Jurkat, Clone E6-1 (cell line): ENCODE measurements at places on chromosomes 11 and 22.

DNA sequence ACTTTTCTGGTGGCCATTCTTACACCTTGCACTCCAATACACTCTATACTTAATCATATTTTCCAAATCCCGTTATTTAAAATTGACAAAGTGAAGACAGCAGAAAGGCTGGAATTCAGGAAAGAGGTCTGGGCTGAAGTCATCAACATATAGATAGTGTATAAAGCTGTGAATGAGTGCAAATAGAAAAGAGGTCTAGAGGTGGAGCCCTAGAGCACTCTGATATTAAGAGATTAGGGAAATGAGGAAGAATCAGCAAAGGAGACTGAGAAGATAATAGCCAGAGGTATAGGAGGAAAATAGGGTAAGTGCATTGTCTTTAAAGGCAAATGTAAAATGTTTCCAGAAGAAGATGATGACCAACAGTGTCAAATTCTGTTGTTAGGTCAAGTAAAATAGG, 7.9 kb downstream of the CTR9 start:
- no peak for DNase-seq

DNA sequence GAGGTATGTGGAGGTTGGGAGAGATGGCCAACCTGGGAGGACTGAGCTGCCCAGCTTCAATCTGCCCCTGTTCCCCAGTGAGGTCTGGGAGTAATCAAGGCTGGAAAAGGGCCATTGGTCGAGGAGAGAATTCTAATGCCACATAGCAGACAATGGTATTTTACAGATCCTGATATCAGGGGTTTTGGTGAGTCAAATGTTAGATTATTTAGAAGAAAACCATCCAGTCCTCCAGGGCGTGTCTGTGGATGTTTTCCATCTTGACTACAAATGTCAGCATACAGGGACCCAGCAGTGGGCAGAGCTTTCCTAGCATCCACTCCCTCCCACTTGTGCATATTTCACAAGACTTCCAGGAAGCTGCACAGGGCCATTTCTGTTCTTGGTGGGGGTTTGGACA, 107.9 kb downstream of the SCN3B start:
- DNase-seq, result no peak

DNA sequence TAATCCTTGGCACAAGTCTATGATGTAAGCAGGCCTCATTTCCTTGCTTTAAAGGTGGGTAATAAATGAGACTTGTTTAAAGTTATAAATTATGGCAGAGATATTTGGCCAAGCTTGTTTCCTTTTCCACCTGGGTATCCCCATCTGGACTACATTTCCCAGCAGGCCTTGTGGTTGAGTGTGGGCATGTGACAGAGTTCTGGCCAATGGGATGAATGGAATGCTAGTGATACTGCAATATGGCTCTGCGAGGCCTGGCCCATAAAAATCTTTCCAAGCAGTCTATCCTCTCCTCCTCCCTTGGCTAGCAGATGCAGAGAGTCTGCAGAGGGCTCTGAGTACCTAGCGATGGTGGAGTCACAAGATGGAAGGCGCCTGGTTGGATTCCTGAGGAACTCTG, 102.5 kb downstream of the TIMP3 start:
- peak; percentile 19 for DNase-seq

GRCh38 chr22:45836418-45837169, 140.4 kb downstream of the WNT7B start:
- no peak for DNase-seq

DNA sequence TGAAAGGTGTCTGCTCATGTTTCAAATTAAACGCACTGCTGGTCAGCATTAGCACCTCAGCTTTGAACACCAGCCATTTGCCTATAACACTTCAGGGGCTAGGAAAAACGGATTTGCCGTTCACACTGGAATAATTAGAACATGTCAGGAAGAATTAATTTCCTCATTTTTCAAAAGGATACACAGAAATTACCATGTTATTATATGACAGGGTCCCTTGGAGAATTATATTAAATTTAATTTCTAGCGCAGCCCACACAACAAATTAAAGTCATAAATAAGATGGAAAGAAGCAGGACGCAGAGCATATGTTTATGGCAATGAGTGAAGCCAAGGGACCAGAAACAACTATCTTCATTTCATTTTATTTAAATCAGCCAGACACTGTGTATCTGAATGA, 83.8 kb upstream of the SOX6 start:
- DNase-seq, result no peak

- no peak for DNase-seq
Observed at GRCh38 chr22:28911777-28912669, 28.7 kb downstream of the ZNRF3 start.

GRCh38 chr11:126410649-126411048, 55.2 kb downstream of the ST3GAL4 start:
- no peak for DNase-seq

GRCh38 chr11:61486779-61487178, 21.8 kb upstream of the LRRC10B start:
- no peak for DNase-seq

DNA sequence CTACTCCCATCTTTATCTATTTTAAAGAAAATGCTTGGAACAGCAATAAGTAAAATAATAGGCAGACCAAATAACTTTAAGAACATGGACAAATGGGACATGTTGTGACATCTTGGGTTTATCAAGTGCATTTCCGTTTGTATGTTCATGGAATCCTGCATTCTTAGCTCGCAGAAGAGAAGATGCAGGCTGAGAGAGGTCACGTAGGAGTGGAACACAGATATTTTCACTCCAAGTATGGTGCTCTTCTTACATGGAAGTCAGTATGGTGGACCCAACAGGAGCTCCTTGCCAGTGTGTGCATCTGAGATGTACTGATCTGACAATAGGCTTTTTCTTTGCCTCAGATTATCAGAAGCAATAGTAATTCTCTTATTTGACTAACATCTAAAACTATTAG, 1.7 kb downstream of the E2F8 start:
- no peak for DNase-seq

DNA sequence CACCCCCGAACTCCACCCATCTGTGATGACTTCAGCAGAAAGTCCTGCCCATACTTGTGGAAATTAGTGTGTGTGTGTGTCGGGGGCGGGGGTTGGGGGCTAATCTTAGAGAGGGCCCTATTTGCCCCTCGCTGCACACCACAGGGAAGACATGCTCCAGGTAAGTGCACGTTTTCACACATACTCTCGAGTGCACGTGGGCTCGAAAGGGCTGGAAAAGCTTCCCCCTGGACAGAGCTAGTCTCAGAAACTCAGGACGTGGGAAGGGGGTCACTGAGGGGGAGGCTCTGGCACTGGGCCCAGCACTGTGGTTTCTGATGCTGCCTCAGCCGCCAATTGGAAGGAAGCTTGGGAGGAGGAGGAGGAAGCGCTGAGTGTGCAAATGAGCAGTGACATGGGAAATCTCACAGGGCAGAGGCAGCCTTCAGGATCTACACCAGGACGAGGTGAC, 40.7 kb upstream of the CD82 start:
- no peak for DNase-seq

DNA sequence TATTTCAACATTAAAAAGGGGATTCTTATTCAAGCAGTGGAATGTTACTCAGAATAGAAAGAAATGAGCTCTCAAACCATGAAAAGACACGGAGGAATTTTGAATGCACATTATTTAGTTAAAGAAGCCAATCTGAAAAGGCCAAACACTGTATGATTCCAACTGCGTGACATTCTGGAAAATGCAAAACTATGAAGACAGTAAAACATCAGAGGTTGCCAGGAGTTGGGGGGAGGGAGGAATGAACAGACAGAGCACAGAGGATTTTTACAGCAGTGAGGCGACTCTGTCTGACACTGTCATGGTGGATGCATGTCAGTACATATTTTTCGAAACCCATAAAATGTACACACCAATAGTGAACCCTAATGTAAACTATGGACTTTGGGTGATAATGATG, 22.9 kb upstream of the THY1 start:
- no peak for DNase-seq

- DNase-seq, result no peak
Observed at GRCh38 chr22:49663823-49664222, 163.8 kb downstream of the BRD1 start.

GRCh38 chr11:75100314-75100713, 3.6 kb upstream of the OR2AT4 start:
- DNase-seq, result no peak

DNA sequence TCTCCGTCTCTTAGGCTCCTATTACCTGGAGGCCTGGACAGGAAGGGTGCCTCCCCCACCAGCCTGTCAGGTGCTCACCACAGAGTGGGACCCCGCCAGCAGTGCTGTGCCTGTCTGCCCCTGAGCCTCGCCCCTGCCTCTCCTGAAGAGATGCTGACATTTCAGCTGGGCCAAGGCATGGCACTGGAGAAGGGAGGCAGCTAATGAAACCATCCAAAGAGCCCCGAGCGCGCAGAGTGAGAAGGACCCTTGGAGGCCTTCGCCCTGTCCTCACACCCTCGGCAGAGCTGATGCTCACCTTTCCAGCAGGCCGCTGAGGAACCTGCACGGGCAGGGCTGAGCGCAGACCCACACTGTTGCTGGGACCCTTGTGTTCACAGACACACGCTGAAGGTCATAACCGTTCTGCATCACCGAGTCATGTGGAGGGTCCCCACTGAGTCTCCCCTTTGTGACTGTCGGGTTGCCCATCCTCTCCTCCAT, 2.1 kb upstream of the LRFN4 start:
- no peak for DNase-seq

- DNase-seq, result peak; percentile 80
Observed at GRCh38 chr11:21625982-21626381, 566.9 kb upstream of the ANO5 start.

DNA sequence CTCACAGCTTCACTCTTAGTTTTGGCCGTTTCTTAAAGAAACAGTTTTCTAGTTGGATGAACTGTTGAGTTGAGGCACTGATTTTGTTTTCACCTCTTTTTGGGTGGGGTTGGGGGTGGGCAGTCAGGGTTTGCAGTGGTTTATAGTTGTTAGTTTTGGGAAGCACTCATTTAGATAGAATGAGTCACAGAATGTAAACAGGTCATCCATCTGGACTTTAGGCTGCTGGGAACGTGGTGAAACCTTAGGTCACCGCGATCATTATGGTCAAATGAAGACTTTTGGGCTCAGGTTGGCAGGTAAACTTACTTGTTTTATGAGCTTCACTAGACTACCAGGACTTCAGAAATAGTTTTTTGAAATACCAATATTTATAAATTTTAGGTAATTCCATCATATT, 48.4 kb downstream of the CSTPP1 start:
- no peak for DNase-seq
